Spleen (tissue), 13 donors: ENCODE measurements at places on chromosomes 7 and 10. TPM values are rescaled to one million over a fixed set of nuclear protein-coding genes. Genes with fewer than 3 reads are reported as not detected.

Gene EPHB6
- 14.0 TPM for total RNA-seq

Gene FKBP6
- total RNA-seq: not detected

Gene HOXA9
- total RNA-seq: 1.2 TPM

DNA sequence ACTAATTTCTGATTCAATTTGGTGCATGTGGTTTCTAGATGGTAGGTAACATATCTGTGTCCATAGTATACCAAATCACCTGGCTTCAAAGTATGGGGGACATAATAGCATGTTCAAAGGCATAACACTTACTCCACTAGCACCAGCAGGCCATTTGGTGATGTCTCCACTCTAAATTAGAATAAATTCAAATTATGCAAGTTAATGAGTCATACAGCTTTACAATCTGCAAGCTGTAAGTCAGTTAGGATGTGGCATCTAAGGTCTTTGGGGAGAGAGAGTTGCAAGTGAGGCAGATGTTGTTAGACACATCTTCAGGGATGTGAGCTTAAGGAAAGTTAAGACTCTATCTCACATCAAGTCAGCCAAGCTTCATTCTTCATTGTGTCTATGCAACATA, 506.4 kb upstream of the GRM3 start:
- H3K4me3 ChIP-seq: no peak overlapping the region
- H3K27me3 ChIP-seq: no peaks in the 10 kb centered on the region
- DNase-seq: no peak
- no peaks in the 10 kb centered on the region for H3K36me3 ChIP-seq

DNA sequence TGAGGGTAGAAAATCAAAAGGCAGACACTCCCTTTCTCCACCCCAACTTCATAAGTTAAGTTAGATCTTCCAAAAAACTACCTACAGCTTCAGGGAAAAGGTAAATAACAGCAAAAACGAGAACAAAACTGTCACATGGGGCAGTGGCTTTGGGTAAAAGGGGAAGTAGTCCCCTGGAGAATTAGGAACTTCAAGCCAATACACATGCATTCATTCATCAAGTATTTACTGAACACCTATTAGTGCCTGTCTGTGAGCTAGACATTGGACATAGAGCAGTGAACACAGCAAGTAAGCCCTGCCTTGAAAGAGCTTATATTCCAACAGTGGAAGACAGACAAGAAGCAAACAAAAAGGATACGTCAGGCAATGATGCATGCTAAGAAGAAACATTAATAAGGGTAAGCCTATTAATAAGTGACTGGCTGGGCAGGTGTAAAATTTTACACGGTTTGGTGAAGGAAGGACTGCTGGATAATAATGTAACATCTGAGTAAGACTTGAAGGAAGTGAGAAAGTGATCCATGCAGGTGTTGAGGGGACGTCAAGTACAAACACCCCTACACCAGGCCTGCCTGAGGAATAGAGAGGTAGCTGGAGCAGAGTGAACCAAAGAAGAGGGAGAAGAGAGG, 69.6 kb upstream of the RAPGEF5 start:
- H3K4me1 ChIP-seq: peaks cover 16% of the 10 kb centered on the region
- DNase-seq: no peak
- no peaks in the 10 kb centered on the region for H3K36me3 ChIP-seq
- H3K27me3 ChIP-seq: no peaks in the 10 kb centered on the region
- no peak overlapping the region for H3K27ac ChIP-seq
- no peak overlapping the region for H3K4me3 ChIP-seq

DNA sequence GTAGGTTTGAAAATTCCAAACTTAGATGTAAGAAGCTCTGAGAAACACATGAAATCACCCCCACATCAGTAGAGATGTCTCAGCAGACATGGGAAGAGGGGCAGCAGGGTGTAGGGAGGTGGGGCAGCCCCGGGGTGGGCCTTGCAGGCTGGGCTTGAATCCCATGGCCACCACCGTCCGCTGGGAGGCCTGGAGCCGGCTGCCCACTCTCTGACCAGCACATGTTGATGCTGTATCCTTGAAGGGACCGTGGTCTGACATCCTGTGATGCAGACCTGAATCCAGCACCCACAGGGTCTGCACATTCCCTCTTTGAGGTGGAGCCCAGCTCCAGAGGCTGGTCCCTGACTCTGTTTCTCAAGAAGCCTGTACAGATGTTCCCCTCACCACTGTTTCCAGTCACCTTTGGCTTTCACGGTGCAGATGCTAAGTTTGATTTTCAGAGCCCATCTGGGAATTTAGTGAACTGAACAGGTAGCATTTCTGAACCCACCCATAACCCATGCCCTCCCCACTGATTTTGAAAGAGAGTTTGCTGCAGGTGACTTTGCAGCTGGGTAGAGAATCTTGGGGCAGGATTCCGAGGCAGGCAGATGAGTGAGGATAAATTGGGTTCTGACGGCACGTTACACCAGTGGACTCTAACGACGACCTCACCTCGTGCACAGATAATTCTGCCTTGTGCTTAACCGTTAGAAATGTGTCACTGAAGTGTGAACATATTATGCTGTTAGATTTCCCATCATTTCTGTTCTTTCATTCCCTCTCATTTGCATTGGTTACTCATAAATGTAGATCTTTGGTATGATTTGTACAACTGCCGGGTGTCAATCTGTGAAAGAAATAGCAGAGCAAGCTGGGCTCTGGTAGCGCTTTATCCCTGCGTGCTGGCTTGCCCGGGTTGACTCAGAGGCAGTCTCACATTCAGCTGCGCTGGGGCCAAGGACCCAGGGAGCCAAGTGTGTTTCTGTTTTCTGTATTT, 45.7 kb downstream of the IKZF1 start:
- peaks cover 20% of the 10 kb centered on the region for H3K4me1 ChIP-seq
- H3K36me3 ChIP-seq: peaks cover 78% of the 10 kb centered on the region
- H3K27ac ChIP-seq: peak overlapping the region; percentile 2
- H3K4me3 ChIP-seq: no peak overlapping the region
- no peaks in the 10 kb centered on the region for H3K27me3 ChIP-seq

DNA sequence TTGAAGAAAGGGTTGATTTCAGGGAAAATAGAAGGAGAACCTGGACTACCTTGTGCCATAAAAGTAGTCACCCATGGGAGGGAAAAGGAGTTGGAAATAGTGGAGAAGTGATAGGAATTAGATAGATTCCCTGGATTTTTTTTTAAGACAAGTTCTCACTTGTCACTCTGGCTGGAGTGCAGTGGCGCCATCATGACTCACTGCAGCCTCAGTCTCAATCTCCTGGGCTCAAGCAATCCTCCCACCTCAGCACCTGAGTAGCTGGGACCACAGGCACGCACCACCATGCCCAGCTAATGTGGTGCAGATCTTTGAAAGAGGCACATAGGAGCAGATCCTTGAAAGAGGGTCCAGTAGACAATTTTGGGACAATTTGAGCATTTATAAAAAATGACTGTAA, 9.5 kb upstream of the BLNK start:
- H3K4me3 ChIP-seq: no peak overlapping the region
- H3K27ac ChIP-seq: no peak overlapping the region
- peaks cover 12% of the 10 kb centered on the region for H3K4me1 ChIP-seq
- no peaks in the 10 kb centered on the region for H3K36me3 ChIP-seq

- H3K27me3 ChIP-seq: no peaks in the 10 kb centered on the region
- no peaks in the 10 kb centered on the region for H3K36me3 ChIP-seq
- H3K4me3 ChIP-seq: no peak overlapping the region
Measured at GRCh38 chr7:136940917-136941316, 72.5 kb downstream of the CHRM2 start.

GRCh38 chr10:9137368-9137767, 1082.9 kb downstream of the GATA3 start:
- H3K27me3 ChIP-seq: no peaks in the 10 kb centered on the region
- H3K4me3 ChIP-seq: no peak overlapping the region
- H3K4me1 ChIP-seq: no peaks in the 10 kb centered on the region
- H3K36me3 ChIP-seq: no peaks in the 10 kb centered on the region
- DNase-seq: no peak

DNA sequence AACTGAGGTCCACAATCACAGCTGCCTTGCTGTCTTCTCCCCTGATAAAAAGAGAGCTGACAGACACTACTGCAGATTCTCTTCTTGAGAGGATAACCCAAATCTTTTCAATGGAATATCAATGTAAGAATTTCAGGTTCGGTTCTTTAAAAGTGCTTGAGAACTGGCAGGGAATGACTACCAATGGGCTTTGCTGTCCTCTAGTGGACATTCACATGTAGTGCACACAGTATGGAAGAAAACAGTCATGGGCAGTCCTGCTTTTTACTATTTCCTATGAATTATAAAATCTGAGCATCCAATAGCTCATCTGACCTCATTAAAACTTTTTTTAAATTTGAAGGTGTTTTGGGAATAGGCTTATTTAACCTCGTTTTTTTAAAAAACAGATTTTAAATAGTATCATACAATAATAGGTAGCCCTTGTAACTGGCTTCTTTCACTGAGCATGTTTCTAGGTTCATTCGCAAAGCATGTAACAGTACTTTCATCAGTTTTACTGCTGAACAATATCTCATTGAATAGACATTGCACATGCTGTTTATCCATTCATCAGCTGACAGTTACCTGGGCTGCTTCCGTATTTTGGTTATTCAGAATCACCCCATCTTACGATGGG, 18.3 kb downstream of the FZD9 start:
- H3K4me3 ChIP-seq: no peak overlapping the region
- H3K4me1 ChIP-seq: peaks cover 31% of the 10 kb centered on the region
- no peak overlapping the region for H3K27ac ChIP-seq
- no peak for DNase-seq
- H3K27me3 ChIP-seq: no peaks in the 10 kb centered on the region
